Lung (tissue), 17 donors: ENCODE measurements at places on chromosomes 12 and 14. TPM values are rescaled to one million over a fixed set of nuclear protein-coding genes. Genes with fewer than 3 reads are reported as not detected.

- no peak for DNase-seq
Measured at GRCh38 chr12:47732504-47732903, 7.2 kb upstream of the ENDOU start.

DNA sequence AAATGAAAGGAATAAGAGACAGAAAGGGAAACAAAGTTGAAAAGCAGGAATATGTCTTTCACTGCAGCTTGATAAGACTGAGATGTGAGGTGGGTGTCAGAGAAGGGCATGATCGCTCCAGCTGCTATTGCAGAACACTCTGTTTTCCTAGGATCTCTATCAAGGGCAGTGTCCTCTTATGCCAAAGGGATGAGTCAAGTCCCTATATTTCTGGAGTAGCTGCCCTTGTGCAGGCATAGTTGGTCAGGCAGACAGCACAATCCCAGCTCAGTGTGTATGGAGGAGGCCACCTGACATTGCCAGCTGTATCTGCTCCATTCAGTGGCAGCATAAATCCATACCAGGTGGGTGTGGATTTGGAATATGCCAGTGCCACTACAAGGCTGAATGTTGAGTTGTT lies 101.6 kb downstream of the DAD1 start:
- DNase-seq = no peak

The CCDC175 gene
- total RNA-seq = 0.34 TPM

The ANKS1B gene
- total RNA-seq = 6.2 TPM
